ENCODE measurements at places on chromosomes 2 and 18. TPM values are rescaled to one million over a fixed set of nuclear protein-coding genes. Genes with fewer than 3 reads are reported as not detected.

GRCh38 chr2:172698041-172698863, 37.4 kb upstream of the RAPGEF4 start:
- peak overlapping the region; percentile 50 for H3K27ac ChIP-seq
- H3K4me1 ChIP-seq, result peaks cover 21% of the 10 kb centered on the region
- peak; percentile 92 for DNase-seq

The C2orf80 gene
- not detected for total RNA-seq

GRCh38 chr2:196372811-196373664, 201.7 kb upstream of the STK17B start:
- no peaks in the 10 kb centered on the region for H3K27me3 ChIP-seq
- H3K27ac ChIP-seq, result no peak overlapping the region
- H3K36me3 ChIP-seq, result no peaks in the 10 kb centered on the region
- peak; percentile 12 for DNase-seq

GRCh38 chr2:45477546-45477945, 133.5 kb downstream of the SRBD1 start:
- DNase-seq, result no peak
- H3K27ac ChIP-seq, result no peak overlapping the region
- no peaks in the 10 kb centered on the region for H3K4me1 ChIP-seq
- no peak overlapping the region for H3K4me3 ChIP-seq
- no peaks in the 10 kb centered on the region for H3K27me3 ChIP-seq

The GCFC2 gene
- 7.7 TPM for total RNA-seq

GRCh38 chr2:224948859-224949258, 93.4 kb downstream of the DOCK10 start:
- H3K36me3 ChIP-seq, result no peaks in the 10 kb centered on the region
- peak; percentile 58 for DNase-seq
- no peak overlapping the region for H3K27ac ChIP-seq
- no peaks in the 10 kb centered on the region for H3K4me1 ChIP-seq
- no peaks in the 10 kb centered on the region for H3K27me3 ChIP-seq
- H3K4me3 ChIP-seq, result no peak overlapping the region

DNA sequence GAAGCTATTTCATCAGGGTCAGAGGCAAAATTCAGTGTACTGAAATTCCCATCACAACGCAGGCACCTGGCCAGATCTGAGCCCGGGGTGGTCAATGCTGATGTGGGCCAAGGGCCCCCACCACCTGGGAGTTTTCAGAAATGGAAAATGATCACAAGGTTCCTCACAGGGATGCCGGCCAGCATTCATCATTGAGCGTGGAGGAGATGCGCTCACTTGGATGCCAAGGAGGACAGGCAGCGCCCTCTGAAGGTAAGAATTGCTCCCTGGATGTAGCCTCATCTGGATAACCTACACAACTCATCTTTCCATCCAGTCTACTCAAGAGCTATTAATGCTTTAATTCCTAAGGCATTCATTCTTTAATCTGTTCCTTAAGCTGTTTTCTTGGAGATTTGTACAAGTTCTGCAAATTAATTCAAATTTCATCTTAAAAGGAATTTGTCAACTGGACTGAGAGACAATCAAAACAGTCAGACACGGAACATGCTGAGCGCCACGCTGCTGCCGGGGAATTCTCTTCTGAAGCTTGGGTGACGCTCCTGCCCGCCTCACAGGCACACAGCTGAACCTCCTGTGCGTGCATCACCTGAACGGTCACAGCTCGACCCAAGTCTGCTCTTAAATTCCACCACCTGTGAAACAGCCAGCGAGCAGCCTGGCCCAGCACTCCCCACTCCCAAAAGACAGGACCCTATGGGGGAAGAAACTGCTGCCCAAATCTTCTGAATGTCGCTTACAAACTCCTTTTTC, 206.7 kb downstream of the HDAC4 start:
- H3K4me3 ChIP-seq, result no peak overlapping the region
- no peak overlapping the region for H3K27ac ChIP-seq
- no peaks in the 10 kb centered on the region for H3K27me3 ChIP-seq
- peaks cover 1% of the 10 kb centered on the region for H3K4me1 ChIP-seq
- no peak for DNase-seq
- peaks cover 3% of the 10 kb centered on the region for H3K36me3 ChIP-seq

GRCh38 chr2:189163889-189164288, 15.7 kb downstream of the COL5A2 start:
- peak overlapping the region; percentile 21 for H3K27ac ChIP-seq
- no peaks in the 10 kb centered on the region for H3K27me3 ChIP-seq
- no peaks in the 10 kb centered on the region for H3K36me3 ChIP-seq
- H3K4me1 ChIP-seq, result peaks cover 9% of the 10 kb centered on the region

- H3K27ac ChIP-seq, result peak overlapping the region; percentile 96
- peak; percentile 40 for DNase-seq
- H3K4me1 ChIP-seq, result peaks cover 3% of the 10 kb centered on the region
Observed at GRCh38 chr2:61538920-61539520, 864 bp upstream of the XPO1 start.

The MDH1B gene
- 1.8 TPM for total RNA-seq

DNA sequence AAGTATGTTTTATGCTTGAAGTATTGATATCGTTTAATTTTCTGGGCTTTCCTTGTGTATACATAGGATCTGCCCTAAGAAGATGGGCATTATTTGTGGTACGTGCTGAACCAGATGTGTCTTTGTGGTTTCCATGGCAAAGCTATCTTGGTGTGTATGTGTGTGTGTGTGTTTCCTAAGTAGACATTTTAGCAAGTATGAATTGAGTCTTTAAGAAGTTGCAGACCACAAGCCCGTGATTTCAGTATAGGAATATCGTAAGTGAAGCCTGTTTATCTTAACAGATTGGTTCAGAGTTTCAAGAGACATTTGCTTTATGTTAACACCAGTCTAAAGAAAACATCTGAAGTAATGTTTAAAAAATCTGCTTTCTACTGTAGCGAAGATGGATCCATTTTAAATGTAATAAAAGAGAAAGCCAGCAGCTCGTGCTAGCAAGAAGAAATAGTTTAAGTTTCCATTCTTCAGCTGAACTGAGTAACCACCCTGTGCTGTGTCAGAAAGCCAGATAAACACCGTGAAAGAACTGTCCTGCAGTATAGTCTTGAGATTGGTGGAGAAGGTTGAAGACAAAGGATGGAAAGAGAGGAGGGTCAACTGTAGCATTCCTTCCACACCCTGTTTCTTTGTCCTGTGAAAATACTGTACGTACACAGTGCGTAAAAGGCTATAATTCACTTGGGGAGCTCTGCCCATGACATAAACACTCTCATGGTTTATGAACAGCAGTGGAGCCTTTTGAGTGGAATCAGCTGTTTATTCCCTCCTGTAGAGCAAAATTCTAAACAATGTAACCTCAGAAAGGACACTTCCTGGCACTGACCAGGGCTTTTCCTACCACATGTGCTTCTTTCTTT, 91.9 kb upstream of the FOSL2 start:
- DNase-seq, result peak; percentile 73
- H3K27ac ChIP-seq, result peak overlapping the region; percentile 91
- H3K4me3 ChIP-seq, result peak overlapping the region; percentile 31

DNA sequence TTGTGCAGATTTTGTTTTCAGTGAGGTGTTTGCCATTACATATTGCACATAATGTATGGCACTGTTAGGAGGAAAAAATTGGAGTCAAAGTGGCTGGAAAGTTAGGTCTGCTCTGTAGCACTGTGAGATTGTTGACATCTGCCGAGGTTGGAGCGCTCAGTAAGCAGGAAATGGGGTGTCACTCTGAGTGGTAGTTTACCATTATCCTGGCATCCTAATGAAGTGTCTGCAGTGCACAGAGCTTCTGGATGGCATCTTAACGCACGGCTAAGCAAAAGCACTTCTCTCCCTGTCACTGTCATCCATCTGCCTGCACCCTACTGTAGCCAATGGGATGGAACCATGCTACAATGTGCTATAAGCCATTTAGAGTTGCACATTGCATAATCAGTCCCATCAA, 561.9 kb downstream of the ARHGAP15 start:
- no peak overlapping the region for H3K27ac ChIP-seq
- H3K36me3 ChIP-seq, result no peaks in the 10 kb centered on the region
- H3K4me1 ChIP-seq, result no peaks in the 10 kb centered on the region
- no peak overlapping the region for H3K4me3 ChIP-seq
- no peak for DNase-seq
- H3K27me3 ChIP-seq, result no peaks in the 10 kb centered on the region

DNA sequence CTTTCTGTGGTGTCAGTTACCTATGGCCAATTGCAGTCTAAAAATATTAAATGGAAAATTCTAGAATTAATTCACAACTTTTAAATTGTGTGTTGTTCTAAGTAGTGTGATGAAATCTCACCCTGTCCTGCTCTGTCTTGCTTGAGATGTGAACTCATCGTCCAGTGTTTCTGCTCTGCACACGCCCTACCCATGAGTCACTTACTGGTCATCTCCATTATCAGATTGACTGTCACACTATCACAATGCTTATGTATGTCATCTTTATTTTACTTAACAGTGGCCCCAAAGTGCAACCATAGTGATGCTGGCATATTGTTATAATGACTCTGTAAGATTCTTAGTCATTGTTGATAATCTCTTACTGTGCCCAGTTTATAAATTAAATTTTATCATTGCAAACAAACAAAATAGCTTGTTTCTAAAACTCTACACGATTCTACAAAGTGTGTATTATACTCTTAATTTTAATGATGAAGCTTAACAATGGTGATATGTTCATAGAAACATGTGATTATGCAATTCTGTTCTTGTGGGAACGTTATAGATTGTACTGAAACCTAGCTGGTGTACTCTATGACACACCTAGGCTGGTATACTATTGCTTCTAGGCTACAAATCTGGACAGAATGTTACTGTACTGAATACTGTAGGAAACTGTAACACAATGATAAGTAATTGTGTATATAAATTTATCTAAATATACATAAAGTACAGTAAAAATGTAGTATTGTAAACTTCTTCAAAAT, 1086.8 kb upstream of the PIK3C3 start:
- no peaks in the 10 kb centered on the region for H3K36me3 ChIP-seq
- H3K4me3 ChIP-seq, result no peak overlapping the region

GRCh38 chr18:59432803-59433597, 73.9 kb upstream of the LMAN1 start:
- H3K27ac ChIP-seq, result no peak overlapping the region
- DNase-seq, result no peak
- no peak overlapping the region for H3K4me3 ChIP-seq

GRCh38 chr2:65291216-65292105, 63.8 kb downstream of the ACTR2 start:
- H3K27ac ChIP-seq, result no peak overlapping the region
- H3K4me3 ChIP-seq, result no peak overlapping the region
- no peaks in the 10 kb centered on the region for H3K36me3 ChIP-seq
- DNase-seq, result no peak
- no peaks in the 10 kb centered on the region for H3K27me3 ChIP-seq

DNA sequence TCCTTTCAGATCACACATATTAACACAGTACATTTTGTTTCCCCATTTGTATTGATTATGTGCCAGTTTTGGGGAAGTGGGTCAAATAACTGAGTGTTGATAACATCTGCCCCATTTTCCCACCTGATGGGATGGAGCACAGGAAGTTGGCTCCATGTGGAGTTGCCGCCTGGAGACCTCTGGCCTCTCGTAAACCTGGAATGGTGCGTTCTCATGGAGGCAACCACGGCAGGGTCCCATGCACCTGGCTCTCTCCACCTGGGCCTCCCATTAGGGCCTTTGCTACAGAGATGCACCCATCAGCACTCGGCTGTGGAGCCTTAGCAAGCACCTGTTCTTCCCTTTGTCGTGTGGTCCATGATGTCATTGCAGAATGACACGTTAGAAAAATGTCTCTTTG, 130.6 kb downstream of the MBP start:
- DNase-seq, result no peak
- H3K27me3 ChIP-seq, result peaks cover 7% of the 10 kb centered on the region
- H3K27ac ChIP-seq, result no peak overlapping the region
- H3K4me1 ChIP-seq, result no peaks in the 10 kb centered on the region
- H3K4me3 ChIP-seq, result no peak overlapping the region

DNA sequence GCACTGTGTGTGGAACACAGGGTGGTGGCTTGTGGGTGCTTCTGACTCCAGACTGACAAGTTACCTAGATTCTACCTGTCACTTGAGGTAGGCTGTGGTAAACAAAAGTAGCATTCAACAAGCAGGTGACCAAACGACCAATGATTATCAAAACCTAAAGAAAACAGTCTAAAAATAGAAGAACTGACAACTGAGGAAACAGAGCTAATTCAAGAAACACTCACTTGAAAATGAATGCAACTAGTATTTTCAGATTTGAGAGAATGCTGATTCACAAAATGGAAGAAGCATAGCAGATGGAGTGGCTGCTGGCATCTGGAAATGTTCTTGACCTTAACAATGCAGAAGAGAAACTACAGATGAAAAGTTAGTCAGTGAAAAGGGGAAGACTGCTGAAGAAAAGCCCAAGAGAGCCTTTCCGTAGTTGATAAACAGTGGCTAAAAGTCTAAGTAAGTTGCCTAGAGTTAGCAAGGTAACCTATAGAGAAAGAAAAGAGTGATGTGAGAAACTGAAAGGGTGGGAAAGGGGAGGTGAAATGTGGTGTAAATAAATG, 170.4 kb downstream of the NCK2 start:
- no peak for DNase-seq
- H3K36me3 ChIP-seq, result no peaks in the 10 kb centered on the region
- no peaks in the 10 kb centered on the region for H3K4me1 ChIP-seq
- H3K27me3 ChIP-seq, result no peaks in the 10 kb centered on the region

GRCh38 chr2:56971383-56971974, 787.7 kb downstream of the CCDC85A start:
- DNase-seq, result no peak
- H3K4me3 ChIP-seq, result no peak overlapping the region
- no peaks in the 10 kb centered on the region for H3K4me1 ChIP-seq
- no peak overlapping the region for H3K27ac ChIP-seq
- no peaks in the 10 kb centered on the region for H3K36me3 ChIP-seq
- H3K27me3 ChIP-seq, result no peaks in the 10 kb centered on the region

DNA sequence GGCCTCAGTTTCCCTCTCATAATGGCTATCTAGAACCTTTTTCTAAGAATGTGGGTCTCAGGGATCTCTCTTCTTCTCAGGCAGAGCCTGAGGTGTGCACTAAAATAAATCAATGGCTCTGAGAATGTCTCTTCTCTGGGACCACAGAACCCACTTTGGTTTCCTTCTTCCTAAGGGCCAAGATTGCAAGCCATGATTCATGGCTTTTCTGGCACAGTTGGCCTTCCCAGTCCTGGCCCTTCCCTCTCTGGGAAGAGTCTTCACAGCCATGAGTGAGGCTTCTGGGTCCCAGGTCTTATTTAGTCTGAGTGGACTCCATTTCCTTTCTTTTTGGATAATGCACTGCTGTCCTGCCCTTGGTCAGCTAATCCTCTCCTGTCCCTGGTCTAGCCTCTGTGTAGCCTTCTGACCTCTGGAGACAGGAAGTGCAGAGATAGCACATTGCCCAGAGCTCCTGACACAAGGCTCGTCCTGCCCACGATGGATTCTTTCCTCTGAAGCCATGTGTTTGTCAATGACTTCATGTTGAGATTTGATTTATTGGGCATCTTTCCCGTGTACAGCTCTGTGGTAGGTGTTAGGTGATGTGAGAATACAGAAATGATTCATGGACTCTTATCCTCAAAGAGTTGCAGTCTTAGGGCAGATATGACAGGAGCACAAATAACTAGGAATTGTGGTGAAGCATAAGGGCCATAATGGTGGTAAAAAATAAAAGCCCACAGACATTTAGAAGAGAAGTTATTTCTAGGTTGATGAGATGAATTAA, 245.0 kb downstream of the CLIP4 start:
- H3K4me3 ChIP-seq, result no peak overlapping the region
- no peaks in the 10 kb centered on the region for H3K36me3 ChIP-seq
- peaks cover under 1% of the 10 kb centered on the region for H3K27me3 ChIP-seq
- H3K27ac ChIP-seq, result no peak overlapping the region
- no peaks in the 10 kb centered on the region for H3K4me1 ChIP-seq

Data from fibroblast of lung (primary cell).